ENCODE measurements at places on chromosomes 2 and 18. TPM values are rescaled to one million over a fixed set of nuclear protein-coding genes. Genes with fewer than 3 reads are reported as not detected.

- no peaks in the 10 kb centered on the region for H3K4me1 ChIP-seq
- no peak overlapping the region for H3K27ac ChIP-seq
- DNase-seq = no peak
- no peak overlapping the region for H3K4me3 ChIP-seq
- peaks cover 10% of the 10 kb centered on the region for H3K36me3 ChIP-seq
These were observed 213.5 kb downstream of the KIAA1328 start for GRCh38 chr18:37042381-37042780.

DNA sequence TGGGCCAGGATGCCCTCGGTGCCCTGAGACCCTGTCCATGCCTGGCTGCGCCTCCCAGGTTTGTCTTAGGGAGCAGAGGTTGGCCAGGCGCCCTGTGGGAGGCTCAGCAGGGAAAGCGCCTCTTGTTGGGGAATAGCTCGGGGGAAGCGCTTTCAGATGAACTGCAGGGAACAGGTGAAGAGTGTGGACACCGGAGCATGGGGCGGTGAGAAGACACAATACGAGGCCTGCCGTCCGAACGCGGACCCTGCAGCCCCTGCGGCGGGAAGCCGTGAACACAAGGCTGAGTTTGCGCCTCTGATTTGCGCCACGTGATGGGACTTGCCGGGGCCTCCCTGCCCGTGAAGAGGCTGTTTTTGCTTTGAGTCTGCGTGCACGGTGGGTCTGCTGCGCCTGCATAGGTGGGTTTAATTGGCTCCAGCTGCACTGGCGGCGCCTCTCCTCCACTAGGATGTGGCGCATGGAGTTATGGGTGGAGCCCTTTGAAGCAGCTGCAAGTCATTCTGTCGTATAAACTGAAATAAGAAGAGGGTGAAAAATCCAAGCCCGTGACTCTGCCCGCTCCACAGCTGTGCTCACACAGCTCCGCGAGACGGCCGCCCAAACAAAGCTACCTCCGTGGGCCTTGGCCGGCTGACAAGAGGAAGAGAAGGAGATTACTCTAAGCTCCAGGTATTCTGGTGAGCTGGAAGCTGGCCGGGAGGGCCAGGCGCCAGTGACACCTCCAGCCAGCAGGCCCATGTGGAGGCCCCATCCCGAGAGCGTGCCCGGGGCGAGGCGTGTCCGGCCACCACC lies 103.5 kb upstream of the CTDP1 start:
- DNase-seq = peak; percentile 30
- H3K27ac ChIP-seq = peak overlapping the region; percentile 76
- H3K36me3 ChIP-seq = peaks cover 8% of the 10 kb centered on the region
- peaks cover 14% of the 10 kb centered on the region for H3K4me1 ChIP-seq
- no peaks in the 10 kb centered on the region for H3K27me3 ChIP-seq

DNA sequence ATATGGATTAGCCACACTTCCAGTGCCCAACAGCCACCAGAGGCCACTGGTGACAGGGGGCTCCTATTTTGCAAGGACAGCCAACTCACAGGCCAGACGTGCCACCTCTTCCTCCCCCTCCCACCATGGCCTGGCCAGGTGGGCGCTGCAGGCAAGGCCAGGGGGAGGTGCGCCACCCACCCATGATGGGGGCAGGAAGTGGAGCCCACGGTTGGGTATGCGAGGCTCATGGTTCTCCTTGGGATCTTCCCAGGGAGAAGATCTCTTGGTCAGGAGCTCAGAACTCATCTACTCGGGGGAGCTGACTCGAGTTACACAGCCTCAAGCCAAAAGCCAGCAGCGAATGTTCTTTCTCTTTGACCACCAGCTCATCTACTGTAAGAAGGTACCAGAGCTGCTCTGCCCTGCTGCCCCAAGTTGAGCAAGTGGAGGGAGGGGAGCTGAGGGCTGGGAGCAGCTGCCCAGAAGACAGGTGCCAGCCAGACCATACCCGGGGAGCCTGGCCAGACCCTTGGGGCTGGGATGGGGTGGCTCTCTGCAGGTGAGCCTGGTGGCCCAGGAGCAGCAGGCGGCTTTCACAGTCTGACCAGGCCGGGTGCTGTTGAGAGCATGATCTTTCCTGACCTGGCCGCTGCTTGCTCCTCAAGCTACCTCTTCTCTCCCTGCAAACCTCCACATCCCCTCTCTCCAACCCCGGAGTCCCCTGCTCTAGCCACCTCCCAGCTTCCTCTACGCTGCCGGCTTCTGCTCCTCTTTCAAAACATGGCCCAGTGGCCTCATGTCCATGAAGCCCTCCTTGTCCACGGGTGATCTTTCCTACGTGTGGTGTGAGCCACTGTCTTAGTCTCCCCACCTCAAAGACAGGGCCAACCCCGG lies 49.8 kb downstream of the FAM168B start:
- peaks cover 6% of the 10 kb centered on the region for H3K36me3 ChIP-seq
- H3K27me3 ChIP-seq = no peaks in the 10 kb centered on the region
- H3K4me1 ChIP-seq = peaks cover 19% of the 10 kb centered on the region
- peak overlapping the region; percentile 40 for H3K4me3 ChIP-seq
- H3K27ac ChIP-seq = peak overlapping the region; percentile 75

- H3K4me1 ChIP-seq = no peaks in the 10 kb centered on the region
- DNase-seq = peak; percentile 34
- no peaks in the 10 kb centered on the region for H3K36me3 ChIP-seq
These were observed 739 bp downstream of the PKDCC start for GRCh38 chr2:42048299-42049220.

The CD226 gene
- total RNA-seq = 46.4 TPM

The SLC4A1AP gene
- 27.4 TPM for total RNA-seq
